Endothelial cell of coronary artery (primary cell): ENCODE measurements at places on chromosomes 4 and X. TPM values are rescaled to one million over a fixed set of nuclear protein-coding genes. Genes with fewer than 3 reads are reported as not detected.

PLK4 gene
- 6.8 and 18.1 TPM in 2 replicates for total RNA-seq

USP27X gene
- 2.4 and 2.7 TPM in 2 replicates for total RNA-seq

DUSP21 gene
- total RNA-seq, result not detected in 2 replicates

LAGE3 gene
- total RNA-seq, result 10.4 and 12.2 TPM in 2 replicates

HPGDS gene
- total RNA-seq, result not detected in 2 replicates

EXOC1L gene
- total RNA-seq, result not detected in 2 replicates

UGT2B15 gene
- total RNA-seq, result not detected in 2 replicates

GAB3 gene
- total RNA-seq, result 2.6 and 5.2 TPM in 2 replicates

CORIN gene
- total RNA-seq, result 0.09 and 1.9 TPM in 2 replicates

TEX13D gene
- not detected in 2 replicates for total RNA-seq

SCFD2 gene
- total RNA-seq, result 19.5 and 21.5 TPM in 2 replicates

NEXMIF gene
- not detected in 2 replicates for total RNA-seq

CFAP47 gene
- not detected in 2 replicates for total RNA-seq

TMSB15C gene
- 3.6 and 5.3 TPM in 2 replicates for total RNA-seq

ZCCHC13 gene
- total RNA-seq, result not detected in 2 replicates

CACNA1F gene
- under 0.01 TPM in 1 of 2 replicates, not detected in the other for total RNA-seq

GPR50 gene
- total RNA-seq, result not detected in 2 replicates

TMEM156 gene
- 2.2 and 14.4 TPM in 2 replicates for total RNA-seq

ADGRG2 gene
- 0.09 TPM in 1 of 2 replicates, not detected in the other for total RNA-seq

FAM47E gene
- total RNA-seq, result 0.18 and 0.28 TPM in 2 replicates

TCEAL6 gene
- not detected in 2 replicates for total RNA-seq

YY2 gene
- total RNA-seq, result 1.1 and 2.4 TPM in 2 replicates

RAB33B gene
- total RNA-seq, result 17.3 and 17.9 TPM in 2 replicates

CXCL11 gene
- 0.66 and 0.99 TPM in 2 replicates for total RNA-seq

LRCH2 gene
- total RNA-seq, result 3.2 and 5.0 TPM in 2 replicates

HSFX2 gene
- 0.18 and 0.28 TPM in 2 replicates for total RNA-seq

IQCM gene
- not detected in 2 replicates for total RNA-seq

S100P gene
- 0.18 TPM in 1 of 2 replicates, not detected in the other for total RNA-seq

DCAF12L2 gene
- under 0.01 TPM in 1 of 2 replicates, not detected in the other for total RNA-seq

DCLK2 gene
- total RNA-seq, result 1.8 and 2.2 TPM in 2 replicates

TRIM2 gene
- 14.7 and 17.3 TPM in 2 replicates for total RNA-seq

P2RY8 gene
- total RNA-seq, result not detected in 2 replicates

SPANXC gene
- not detected in 2 replicates for total RNA-seq

ERAS gene
- total RNA-seq, result not detected in 2 replicates
